NCI-H1436 treated with DMSO at 0.1 percent for 48 hours (cell line): ENCODE measurements at places on chromosomes 2 and 18.

- no peak for DNase-seq
Observed at GRCh38 chr2:10260130-10260529, 42.6 kb upstream of the HPCAL1 start.

- no peak for DNase-seq
Observed at GRCh38 chr2:100902817-100903405, 83.0 kb downstream of the NPAS2 start.

GRCh38 chr2:33522576-33522975, 46.1 kb downstream of the RASGRP3 start:
- DNase-seq, result no peak

DNA sequence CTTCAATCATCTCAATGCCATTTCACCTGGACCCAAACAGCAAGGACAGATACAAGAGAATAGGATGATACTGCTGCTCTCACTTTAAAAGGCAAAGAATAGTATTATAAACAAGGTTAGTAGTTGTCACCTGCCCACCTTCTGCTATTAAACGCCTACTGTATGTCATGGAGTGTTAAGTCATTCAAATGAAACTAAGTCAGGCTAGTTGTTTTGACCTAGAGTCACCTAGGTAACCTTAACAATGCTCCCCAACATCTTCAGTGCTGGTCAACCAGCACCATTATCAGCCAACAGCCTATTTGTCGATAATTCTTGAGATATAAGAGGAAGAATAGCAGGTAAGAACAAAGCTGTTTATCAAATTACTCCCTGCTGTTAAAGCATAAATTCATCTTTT, 39.2 kb downstream of the TRIP12 start:
- DNase-seq, result no peak

GRCh38 chr2:160694221-160694620, 200.6 kb upstream of the RBMS1 start:
- no peak for DNase-seq

DNA sequence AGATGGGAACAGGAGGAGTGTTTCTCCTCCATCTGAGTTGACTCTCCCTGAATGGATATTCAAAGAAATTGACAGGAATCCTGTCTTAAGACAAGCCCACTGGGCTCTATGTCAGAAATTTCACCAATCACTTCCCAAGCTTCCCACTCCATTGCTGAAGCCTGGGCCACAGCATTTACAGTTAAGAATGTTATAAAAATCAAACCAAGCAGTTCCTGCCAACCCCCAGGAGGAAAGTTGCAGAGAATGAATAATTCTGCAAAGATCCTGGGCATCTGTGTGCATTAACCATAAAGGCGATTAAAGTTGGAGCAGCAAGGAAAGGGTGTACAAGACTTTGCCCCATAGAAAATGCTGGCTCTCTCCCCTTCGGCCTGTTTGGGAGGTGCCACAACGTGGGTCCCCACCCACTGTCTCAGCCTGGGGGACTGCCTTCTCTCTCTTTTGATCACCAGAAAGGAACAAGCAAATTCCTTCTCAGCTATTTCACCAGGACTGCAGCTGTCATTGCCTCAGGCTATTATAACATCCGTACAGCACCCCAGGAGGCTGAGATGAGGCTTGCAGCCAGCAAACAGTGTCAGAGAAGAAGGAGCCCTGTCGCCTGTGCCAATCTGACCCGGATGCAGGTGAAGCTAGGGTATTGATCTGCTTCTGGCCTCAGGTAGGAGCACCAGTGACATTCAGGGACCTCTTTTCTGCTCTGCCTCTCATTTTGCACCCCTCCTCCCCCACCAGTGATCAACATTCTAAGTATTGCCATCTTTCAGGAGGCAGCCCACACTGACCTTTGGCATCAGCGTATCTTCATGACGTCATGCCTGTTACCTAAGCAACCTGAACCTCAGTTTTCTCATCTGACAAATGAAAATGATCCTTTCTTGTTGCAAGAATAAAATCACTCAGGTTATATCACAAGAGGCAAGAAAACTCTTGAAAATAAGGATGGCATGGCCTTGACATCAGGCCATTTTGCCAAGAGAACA, 219.0 kb downstream of the SH3BP4 start:
- DNase-seq, result no peak

GRCh38 chr18:27860011-27860410, 316.9 kb downstream of the CDH2 start:
- no peak for DNase-seq

DNA sequence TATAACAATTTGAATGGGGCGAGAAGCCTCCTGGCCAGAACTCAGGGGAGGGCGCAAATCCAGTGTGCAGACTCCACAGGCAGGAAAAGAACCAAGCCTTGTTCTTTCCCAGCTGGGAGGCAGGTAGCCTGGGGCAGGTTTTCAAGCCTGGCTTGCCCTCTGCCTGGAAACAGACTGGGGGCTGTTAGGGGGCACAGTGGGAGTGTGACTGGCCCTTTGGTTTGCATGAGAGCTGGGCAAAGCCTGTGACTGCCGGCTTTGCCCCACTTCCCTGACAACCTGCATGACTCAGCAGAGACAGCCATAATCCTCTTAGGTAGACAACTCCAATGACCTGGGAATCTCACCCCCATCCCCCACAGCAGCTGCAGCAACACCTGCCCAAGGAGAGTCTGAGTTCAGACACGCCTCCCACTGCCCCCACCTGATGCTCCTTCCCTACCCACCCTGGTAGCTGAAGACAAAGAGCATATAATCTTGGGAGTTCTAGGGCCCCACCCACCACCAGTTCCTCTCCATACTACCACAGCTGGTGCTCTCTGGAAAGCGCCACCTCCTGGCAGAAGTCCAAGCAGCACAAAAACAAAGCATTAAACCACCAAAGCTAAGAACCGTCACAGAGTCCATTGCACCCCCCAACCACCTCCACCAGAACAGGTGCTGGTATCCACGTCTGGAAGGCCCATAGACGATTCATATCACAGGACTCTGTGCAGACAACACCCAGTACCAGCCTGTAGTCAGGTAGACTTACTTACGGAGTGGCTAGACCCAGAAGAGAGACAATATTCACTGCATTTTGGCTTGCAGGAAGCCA, 402.5 kb downstream of the STK39 start:
- peak; percentile 8 for DNase-seq

DNA sequence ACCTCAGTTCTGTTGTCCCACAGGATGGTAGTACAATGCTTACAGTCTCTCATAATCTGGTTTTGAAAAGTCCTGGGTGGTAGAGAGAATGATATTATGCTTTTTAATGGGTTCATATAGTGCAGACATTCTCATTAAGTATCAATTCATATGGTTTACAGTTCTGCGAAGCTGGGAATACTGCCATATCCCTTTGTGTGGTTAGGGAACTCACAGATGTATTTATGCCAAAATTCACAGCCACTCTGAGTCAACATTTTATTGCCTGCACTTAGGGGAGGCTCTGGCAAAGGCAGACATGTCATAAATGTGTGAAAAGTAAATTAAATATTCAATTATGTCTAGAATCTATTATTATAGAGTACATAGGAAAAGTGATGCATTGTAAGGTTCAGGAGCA, 808.2 kb downstream of the SUCLG1 start:
- DNase-seq, result no peak

GRCh38 chr2:239220341-239220740, 180.5 kb downstream of the HDAC4 start:
- DNase-seq, result no peak

DNA sequence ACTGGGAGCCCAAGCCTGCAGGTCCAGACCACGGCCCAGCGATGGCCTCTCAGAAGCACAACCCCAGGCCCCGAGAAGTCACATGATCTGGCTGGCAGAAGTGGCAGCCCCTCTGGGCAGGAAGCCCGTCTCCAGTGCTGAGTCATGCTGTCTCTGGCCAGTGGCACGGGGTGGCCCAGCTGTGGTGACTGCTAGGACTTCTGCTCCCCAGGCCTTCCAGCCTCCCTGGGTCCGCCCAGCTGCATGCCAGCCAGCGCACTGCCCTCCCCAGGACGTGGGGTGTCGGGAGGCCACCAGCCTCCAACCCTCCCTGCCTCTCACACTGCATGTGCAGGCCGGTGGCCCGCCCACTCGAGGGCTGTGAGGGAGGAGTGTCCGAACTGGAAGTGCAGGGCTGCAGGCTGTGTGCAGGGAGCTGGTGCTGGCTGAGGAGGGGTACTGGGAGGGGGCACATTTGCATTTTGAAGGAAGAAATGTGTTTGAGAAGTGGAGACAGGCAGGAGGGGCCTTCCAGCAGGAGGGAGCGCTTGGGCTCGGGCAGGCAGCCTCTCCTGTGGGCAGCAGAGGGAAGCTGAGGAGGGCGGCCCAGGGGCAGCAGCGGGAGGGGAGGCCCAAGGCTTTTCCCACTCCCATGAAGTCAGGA, 17.0 kb upstream of the HPCAL1 start:
- DNase-seq, result no peak

- no peak for DNase-seq
Observed at GRCh38 chr2:9808334-9809063, 34.8 kb upstream of the TAF1B start.

- DNase-seq, result no peak
Observed at GRCh38 chr18:36281936-36282335, 15.6 kb upstream of the FHOD3 start.

DNA sequence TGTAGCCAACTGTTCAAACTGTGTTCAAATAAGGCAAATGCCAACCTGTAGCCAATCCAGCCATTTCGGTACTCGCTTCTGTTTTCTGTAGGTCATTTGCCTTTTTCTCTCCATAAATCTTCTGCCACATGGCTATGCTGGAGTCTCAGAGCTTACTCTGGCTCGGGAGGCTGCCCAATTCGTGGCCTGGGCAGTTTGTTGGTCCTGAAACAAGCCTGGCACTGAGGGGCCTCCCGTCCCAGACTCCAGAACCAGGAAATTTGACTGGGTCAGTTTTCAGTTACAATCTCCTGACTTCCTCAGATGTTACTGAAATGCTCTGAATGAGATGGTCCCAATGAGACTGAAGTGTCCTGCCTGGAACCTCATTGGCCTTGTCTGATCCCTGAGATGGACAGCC, 120.8 kb upstream of the NPAS2 start:
- DNase-seq, result no peak

- DNase-seq, result no peak
Observed at GRCh38 chr2:119255760-119256581, 32.3 kb downstream of the STEAP3 start.

- DNase-seq, result no peak
Observed at GRCh38 chr18:76982038-76982437, 150.5 kb downstream of the MBP start.

DNA sequence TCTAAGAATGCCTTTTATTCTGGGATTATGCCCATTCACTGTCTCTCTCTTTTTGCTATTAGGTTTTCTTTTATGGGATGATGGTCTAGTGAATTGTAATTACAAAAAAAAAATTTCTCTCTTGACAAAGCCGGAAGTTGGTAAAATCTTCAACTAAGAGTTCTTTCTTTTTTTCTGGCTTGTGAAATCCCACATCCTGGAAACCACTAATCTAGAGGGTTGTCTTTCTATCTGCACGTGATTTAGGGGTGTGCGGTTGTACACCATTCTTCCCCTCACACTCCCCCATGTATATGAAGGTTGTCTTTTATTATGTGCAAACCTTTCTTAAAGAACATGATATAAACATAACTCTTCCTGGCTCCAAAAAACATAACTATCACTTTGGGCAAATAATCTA, 52.0 kb downstream of the GATA6 start:
- DNase-seq, result no peak

- DNase-seq, result no peak
Observed at GRCh38 chr2:45403036-45403435, 208.0 kb downstream of the SRBD1 start.

DNA sequence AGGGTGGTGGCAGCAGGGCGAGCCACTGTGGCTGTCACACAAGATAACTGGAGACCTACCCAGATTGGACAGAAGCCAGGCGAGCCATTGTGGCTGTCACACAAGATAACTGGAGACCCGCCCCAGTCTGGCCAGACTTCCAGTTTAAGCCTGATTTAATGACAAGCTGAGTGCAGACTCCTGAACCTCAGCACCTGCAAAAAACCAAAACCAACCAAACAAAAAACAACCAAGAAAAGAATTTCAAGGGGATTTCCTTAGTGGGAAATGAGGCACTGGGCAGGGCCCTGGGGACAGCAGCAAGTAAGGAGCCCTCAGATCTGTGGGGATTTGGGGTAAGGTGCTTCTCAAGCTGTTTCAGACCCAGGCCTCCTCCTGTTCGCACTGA, 95.2 kb upstream of the BOD1L2 start:
- DNase-seq, result no peak

DNA sequence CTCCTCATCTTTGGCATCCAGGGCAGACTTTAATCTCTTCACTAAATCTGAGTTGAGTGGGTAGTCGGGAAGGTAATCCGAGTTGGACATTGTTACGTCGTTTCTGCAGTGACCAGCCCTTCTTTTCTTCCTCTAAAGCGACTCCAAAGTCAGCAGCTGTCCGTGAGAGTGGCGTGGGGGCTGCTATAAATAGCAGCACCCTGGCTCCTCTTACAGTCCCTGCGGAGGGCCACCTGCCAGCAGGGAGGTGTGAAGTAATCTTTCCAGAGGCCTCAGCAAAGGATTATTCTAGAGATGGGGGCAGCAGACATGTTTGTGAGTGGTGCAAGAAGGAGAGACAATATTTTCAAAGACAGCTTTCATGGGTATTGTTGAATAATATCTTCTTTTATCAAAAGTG, at the start of gene ASB18:
Gene ASB18, minus strand, starts transcription at position 151 of the 400 bp plus-strand sequence. Its CDS starts 61 bp downstream, at position 90.
- no peak for DNase-seq

- DNase-seq, result no peak
Observed at GRCh38 chr2:145273840-145274239, 753.9 kb upstream of the ZEB2 start.

GRCh38 chr2:132804051-132804450, 134.0 kb upstream of the LYPD1 start:
- DNase-seq, result peak; percentile 45

- DNase-seq, result no peak
Observed at GRCh38 chr2:179675435-179675834, 186.0 kb downstream of the ZNF385B start.

- DNase-seq, result no peak
Observed at GRCh38 chr2:20178666-20179465, 46.1 kb downstream of the SDC1 start.

GRCh38 chr18:79644666-79645057, 34.9 kb upstream of the CTDP1 start:
- peak; percentile 5 for DNase-seq
